GM23338 (cell line): ENCODE measurements at places on chromosomes 12 and 14. TPM values are rescaled to one million over a fixed set of nuclear protein-coding genes. Genes with fewer than 3 reads are reported as not detected.

GRCh38 chr14:53306267-53306721 is 153.2 kb upstream of the DDHD1 start:
- no peak overlapping the region for H3K27ac ChIP-seq
- peak; percentile 74 for DNase-seq
- no peaks in the 10 kb centered on the region for H3K4me1 ChIP-seq
- no peaks in the 10 kb centered on the region for H3K27me3 ChIP-seq
- H3K36me3 ChIP-seq = no peaks in the 10 kb centered on the region
- H3K4me3 ChIP-seq = no peak overlapping the region

DNA sequence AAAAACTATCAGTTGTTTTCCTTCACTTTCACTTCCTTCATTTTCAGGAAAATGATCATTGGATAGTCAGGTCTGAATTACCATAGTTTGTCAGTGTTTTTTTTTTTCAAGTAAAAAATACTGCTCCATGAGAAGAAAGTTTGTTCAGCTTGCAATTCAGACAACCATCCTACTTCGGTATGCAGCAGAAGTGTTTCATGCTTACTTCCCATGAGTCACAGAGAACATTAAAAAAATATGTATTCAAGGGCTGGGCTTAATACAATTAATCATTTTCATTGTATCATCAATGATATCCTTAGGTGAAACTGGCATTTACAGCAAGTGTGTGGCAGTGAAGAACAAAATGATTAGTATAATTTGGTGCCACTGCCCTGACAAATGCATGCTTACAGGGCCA is 21.6 kb downstream of the PYM1 start:
- no peaks in the 10 kb centered on the region for H3K27me3 ChIP-seq
- peak overlapping the region; percentile 53; the same call in 1 of the 2 replicates for H3K27ac ChIP-seq
- peaks cover 8% of the 10 kb centered on the region; the same call in 1 of the 2 replicates for H3K36me3 ChIP-seq
- H3K4me1 ChIP-seq = no peaks in the 10 kb centered on the region
- H3K4me3 ChIP-seq = no peak overlapping the region

DNA sequence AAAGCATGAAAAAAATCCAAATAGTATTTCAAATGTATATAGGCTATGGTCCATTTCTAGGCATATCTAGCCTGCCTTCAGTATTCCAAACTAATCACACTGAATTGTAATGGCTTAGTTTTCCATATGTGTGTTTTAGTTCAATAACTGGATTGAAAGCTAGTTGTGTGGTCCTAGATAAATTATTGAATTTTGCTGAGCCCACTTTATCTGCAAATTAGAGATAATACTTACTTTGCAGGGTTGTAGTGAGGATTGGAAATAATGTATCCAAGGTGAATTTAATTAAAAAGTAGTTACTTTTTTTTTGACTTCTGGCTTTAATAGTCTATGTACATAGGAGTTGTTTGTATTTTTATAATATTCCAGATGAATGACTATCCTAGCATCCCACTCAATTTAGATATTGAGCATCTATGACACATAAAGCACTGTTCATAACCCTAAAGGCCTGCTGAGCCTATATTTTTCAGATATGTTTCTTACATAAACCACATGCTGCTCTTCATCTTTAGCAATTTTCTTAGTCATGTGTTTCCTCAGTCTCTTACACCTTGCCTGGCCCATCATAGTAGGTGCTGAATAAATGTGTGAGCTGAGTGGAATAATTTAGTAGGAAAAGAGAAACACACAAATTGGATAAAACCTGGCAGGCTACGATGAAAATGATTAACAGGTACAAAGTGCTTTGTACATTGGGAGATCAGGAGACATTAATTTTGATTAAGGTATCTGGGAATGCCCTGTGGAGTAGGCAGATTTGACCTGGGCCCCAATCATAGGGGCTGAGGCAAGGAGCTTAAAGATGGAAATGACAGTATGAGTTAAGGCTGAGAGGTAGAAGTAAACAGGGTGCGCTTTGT is 1.1 kb upstream of the ATP23 start:
- DNase-seq = no peak
- H3K27ac ChIP-seq = no peak overlapping the region
- peaks cover 13% of the 10 kb centered on the region for H3K27me3 ChIP-seq
- H3K36me3 ChIP-seq = no peaks in the 10 kb centered on the region
- H3K4me1 ChIP-seq = peaks cover 12% of the 10 kb centered on the region

DNA sequence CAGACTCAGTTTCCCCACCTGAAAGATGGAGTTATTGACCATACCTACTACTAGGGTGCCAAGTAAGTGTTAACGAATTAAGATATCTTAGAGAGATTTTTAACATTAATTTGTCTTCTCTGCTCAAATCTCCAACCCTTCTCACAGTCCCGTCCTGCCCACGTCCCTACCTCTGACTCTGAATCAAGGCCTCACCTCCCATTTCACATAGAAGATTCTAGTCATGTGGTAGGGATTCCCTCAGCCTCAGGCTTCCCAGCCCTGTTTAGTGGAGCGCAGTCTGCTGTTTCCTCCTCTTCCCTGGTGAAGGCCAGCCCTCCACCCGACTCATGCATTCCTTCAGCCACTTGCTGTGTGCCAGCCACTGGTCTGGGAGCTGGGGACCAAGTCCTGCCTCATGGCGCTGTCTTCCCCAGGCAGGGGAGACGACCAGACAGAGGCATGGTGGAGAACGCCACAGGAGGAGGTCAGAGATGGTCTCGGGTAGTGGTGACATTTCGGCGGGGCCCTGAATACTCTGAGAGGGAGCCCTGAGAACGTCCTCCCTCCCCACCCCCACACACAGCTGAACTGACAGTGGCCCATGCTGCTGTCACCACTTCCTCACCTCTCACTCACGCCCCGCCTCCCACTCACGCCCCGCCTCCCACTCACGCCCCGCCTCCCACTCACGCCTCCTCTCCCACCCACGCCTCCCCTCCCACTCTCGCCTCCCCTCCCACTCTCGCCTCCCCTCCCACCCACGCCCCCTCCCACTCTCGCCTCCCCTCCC is 38.8 kb downstream of the TMEM63C start:
- no peak overlapping the region for H3K4me3 ChIP-seq
- no peaks in the 10 kb centered on the region for H3K36me3 ChIP-seq
- no peaks in the 10 kb centered on the region for H3K27me3 ChIP-seq

- H3K4me3 ChIP-seq = no peak overlapping the region
- H3K4me1 ChIP-seq = peaks cover 18% of the 10 kb centered on the region
- H3K27me3 ChIP-seq = no peaks in the 10 kb centered on the region
- H3K36me3 ChIP-seq = no peaks in the 10 kb centered on the region
- H3K27ac ChIP-seq = no peak overlapping the region
- no peak for DNase-seq
Observed at GRCh38 chr12:4064008-4064407, 190.8 kb upstream of the PARP11 start.

GRCh38 chr12:91467686-91468085 is 285.1 kb upstream of the DCN start:
- H3K4me3 ChIP-seq = no peak overlapping the region
- H3K27me3 ChIP-seq = no peaks in the 10 kb centered on the region
- H3K36me3 ChIP-seq = no peaks in the 10 kb centered on the region
- no peak for DNase-seq
- no peaks in the 10 kb centered on the region for H3K4me1 ChIP-seq
- H3K27ac ChIP-seq = no peak overlapping the region

DNA sequence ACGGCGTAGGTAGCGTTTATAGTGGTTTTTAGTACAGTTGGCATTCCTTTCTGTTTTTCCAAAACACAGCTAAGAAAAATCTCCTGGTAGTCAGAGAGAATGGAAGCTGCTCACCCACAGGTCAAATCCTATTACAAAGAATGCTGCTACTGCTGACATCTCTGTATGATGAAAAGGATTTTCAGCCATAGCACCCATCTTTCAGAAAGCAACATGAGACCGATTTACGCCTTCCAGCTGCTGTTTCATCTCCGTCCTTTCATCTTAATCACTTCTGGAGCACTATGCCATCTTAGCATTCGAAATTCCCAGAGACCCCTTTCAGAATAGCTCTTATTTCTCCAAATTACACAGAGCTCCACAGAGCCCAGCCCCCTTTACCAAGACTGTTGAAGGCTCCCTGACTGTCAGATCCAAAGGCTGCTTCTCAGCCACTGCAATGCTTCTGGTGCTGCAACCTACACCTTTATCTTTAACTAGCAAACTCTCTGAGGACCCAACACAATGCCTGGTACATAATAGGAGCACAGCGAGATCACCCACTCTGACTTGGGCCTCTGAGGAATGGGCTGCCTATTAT is 211.8 kb downstream of the NEDD1 start:
- H3K4me3 ChIP-seq = no peak overlapping the region
- no peaks in the 10 kb centered on the region for H3K27me3 ChIP-seq
- no peaks in the 10 kb centered on the region; the same call in 1 of the 2 replicates for H3K4me1 ChIP-seq
- no peak for DNase-seq

DNA sequence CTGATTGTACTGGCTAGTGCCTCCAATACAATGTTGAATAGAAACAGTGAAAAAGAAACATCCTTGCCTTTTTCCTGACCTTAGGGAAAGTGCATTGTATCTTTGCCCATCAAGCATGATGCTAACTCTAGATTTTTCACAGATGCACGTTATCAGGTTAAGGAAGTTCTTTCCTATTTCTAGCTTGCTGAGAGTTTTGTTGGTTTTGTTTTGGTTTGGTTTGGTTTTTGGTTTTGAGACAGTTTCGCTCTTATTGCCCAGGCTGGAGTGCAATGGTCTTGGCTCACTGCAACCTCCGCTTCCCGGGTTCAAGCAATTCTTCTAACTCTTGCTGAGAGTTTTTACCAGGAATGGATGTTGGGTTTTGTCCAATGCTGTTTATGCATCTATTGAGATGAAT is 89.0 kb downstream of the BRMS1L start:
- no peaks in the 10 kb centered on the region for H3K27me3 ChIP-seq
- no peak overlapping the region for H3K4me3 ChIP-seq
- H3K4me1 ChIP-seq = no peaks in the 10 kb centered on the region

DNA sequence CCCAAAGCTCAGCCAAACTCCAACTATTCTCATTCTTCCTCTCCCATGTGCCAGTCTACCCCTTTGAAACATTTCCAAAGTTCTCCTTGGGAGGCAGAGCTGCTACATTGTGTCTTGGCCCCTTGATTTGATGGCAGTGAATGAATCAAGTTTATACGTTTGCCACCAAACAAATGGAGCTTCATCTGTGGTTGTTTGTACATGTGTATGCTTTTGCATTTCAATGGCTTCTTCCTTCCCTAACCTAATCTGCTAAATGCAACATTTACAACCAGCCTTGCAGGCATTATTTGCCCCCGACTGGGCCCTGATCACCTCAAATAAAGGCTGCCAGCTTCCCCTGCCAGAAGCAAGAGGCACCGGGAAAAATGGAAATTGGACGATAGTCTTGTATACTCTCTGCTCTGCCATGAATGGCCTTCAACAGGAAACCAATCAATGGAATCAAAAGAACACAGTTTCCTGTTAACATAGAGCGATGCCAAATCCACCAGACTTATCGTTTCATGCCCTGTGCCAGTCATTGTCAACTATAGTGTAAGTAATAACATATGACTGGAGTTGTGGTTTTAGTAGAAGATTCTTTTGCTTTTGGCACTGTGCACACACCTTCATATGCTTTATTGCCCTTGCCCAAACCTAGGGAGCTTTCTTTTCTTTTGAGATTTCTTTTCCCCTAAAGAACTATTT is 97.8 kb downstream of the TMEM30B start:
- DNase-seq = no peak
- H3K4me1 ChIP-seq = peaks cover 15% of the 10 kb centered on the region; the same call in 1 of the 2 replicates
- H3K36me3 ChIP-seq = no peaks in the 10 kb centered on the region
- no peaks in the 10 kb centered on the region for H3K27me3 ChIP-seq
- H3K27ac ChIP-seq = no peak overlapping the region

DNA sequence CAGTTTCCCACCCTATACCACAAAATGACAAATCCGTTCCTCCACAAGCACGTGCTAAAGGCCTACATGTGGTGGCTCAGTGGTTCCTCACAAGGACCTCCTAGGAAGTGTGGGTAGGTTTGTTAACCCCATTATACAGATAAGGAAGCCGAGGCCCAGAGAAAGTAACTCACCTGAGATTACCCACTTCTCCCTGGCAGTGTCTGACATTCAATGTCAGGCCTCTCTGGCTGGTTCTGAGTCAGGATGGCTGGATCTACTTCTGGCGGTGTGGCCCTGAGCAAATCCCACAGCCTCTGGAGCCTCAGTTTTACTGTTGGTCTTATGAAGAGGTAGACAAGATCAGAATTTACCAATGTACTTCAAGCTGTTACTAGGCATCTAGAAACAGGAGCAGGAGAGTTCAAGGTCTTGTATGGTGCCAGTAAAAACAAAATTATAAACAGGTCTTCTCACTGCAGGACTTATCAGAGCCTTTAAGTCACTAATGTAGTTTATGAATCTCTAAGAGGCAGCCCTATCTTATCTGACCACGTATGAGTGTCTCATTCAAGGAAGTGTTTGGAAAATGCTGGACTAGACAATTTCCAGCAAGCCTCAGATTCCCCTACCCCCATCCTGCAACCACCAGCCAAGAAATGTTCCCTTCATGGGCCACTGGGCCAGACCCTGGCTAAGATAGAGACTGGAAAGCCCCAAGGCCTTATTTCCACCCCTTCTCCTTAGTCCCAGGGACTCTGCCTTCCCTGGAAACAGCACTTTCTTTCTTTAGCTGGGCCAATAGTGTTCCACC is 4.2 kb downstream of the HSPB8 start:
- DNase-seq = no peak
- no peaks in the 10 kb centered on the region for H3K36me3 ChIP-seq
- H3K4me3 ChIP-seq = no peak overlapping the region
- 0 out of 2 replicates have a peak overlapping the region, but pooled peaks have one; percentile 26 for H3K27ac ChIP-seq
- peaks cover 36% of the 10 kb centered on the region for H3K4me1 ChIP-seq

DNA sequence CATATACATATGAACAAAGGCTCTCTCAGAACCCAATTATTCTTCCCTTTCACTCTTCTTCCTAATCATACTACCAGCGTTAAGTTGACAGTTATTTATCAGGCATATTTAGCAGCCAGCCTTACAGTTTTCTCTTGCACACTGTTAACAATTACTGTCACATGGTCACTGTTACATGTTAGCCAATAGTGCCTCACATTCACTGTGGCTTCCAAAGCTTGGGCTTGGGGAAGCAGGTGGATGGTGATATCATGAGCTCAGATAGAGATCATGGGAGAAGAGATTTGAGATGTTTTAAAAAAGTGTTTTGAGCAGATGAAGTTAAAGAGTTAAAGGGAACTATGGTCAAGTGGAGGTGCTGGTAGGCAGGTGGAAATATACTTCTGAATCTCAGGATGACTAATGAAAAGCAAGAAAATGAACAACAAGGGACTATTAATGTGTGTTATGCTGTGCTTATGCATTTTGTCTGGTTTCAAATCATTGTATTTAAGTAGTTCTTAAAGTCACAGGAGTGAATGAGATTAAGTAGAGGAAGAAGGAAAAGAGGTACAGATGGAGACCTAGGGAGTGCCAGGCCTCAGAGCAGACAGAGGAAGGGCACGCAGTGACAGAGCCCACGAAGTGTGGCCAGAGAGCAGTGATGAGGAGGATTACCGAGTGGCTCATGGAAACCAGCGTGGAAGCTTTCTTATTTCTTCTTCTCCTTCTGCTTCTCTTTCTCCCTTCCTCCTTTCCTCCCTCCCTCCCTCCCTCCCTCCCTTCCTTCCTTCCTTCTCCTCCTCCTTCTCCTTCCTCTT is 39.6 kb downstream of the BICD1 start:
- peaks cover 35% of the 10 kb centered on the region for H3K4me1 ChIP-seq
- H3K27ac ChIP-seq = no peak overlapping the region
- DNase-seq = no peak
- no peak overlapping the region for H3K4me3 ChIP-seq
- H3K27me3 ChIP-seq = no peaks in the 10 kb centered on the region
- no peaks in the 10 kb centered on the region for H3K36me3 ChIP-seq

Gene PPP1R36
- total RNA-seq = 0.42 TPM in 1 of 2 replicates, not detected in the other

Gene TGM1
- 0.39 and 0.63 TPM in 2 replicates for total RNA-seq

Gene SLC25A47
- total RNA-seq = not detected in 2 replicates

Gene TAS2R13
- 3.6 and 6.1 TPM in 2 replicates for total RNA-seq

Gene LDHB
- 1,537 and 1,654 TPM in 2 replicates for total RNA-seq

Gene MANSC4
- not detected in 2 replicates for total RNA-seq
